ENCODE measurements at places on chromosomes 4 and X. TPM values are rescaled to one million over a fixed set of nuclear protein-coding genes. Genes with fewer than 3 reads are reported as not detected.
A peak's percentile ranks its signal among the peaks of the same experiment; 100 is the strongest.

DNA sequence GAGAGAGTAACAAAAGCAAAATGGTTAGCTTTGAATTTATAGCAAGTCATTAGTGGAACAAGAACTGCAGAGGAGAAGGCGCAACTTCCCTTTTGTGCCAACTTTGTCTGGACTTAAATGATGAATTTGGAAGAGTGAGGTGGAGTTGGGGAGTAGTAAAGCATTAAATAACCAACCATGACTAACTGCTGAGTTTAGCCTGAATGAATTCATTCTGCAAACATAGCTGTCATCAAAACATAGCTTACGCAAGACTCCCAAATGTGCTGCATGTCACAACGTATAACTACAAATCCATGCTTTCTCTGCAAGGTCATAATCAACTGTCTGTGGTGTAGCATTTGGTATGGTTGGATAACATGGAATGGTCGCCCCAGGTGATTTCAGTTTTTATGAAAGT lies 75.9 kb upstream of the RPL34 start:
- DNase-seq = peak; percentile 56

DNA sequence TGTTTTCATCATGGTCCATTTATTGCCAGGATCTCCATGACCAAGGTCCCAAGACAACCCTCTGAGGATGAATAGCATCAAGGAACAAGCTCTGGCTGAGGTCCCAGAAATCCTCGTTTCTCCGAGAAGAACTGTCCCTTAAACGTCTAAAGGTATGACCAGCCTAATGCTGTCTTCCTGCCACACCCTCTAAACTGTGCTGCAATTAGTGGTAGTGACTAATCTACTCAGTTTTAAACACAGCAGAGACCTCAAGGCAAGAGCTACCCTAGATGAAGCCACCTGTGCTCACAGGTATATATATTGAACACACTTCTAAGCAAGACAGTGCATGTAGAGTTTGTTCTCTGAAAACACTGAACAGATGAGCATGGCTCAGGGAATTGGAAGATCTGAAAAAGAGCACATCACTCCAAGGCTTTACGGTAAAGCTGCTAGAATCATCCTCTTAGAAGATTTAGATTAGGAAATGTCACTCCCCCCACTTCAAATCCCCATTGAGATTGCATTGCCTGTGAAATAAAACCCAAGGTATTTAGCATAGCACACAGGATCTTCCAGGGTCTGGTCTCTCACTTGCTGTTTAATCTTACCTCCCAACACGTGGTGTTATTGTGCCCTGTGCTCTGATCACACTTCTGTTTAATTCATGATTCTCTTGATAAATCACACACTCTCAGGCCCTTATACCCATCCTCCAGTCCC lies 173.9 kb upstream of the VCX3A start:
- DNase-seq = no peak

DNA sequence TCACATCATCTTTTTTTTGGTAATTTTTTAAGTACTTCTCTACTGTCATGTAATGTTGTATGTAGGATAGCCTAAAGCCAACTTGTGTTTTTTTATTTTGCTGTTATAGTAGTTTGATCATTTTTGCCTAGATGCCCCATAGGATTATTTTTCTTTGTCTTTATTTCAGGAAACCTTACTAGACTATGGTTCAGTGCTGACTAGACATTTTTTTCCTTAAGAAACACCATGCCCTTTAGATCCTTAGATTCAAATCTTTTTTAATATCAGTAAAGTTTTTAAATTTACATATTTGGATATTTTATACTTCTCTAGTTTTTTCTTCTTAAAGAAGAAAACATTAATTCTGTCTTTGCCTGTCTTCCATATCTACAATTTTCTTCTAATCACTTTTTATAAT lies 221.3 kb downstream of the IDS start:
- DNase-seq = no peak

DNA sequence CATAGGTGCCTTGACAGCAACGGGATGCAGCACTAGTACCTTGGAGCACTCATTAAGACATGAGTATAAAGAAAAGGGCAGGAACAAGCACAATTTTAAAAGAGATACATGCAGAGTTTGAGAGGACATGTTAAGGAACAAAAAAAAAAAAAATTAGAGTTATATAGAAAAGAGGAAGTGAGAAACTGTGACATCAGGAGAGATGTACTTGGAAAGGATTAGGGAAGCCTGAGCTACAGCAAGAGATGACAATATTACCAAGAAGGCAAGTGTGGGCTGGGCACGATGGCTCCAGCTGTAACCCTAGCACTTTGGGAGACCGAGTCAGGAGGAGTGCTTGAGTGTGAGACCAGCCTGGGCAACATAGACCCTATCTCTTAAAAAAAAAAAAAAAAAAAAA lies 37.4 kb downstream of the GPR143 start:
- no peak for DNase-seq

DNA sequence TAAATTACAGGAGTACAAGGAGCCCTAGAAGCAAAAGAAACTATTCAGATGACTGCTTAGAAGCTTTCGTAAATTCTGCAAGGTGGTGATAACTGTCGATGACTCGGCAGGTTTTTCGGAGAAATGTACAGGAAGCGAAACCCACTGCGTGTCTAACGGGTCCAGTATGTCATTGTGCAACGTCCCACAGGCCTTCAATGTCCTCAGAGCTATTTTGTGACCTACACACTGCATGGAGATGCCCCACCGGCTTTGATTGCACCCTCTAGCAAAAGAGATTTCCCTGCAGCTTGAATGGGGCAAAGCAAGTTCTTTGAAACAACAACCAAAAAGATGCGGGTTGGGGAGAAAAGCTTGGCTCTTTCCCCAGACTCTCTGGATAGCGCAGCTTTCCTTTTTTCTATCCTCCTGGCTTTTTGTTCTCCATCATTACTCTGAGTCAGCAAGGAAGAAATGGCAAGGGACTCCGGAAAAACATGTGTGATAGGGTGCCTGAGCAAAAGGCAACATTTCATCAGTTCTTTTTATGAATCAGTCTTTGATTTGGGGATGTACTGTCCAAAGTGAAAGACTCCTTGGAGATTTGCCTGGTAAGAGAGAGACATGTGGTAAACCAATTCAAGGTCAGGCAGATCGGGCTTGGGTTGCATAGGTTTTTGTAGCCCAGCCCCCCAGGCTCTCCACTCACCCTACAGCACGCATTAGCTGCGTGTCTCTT lies 112.0 kb upstream of the TBL1X start:
- DNase-seq = no peak

- no peak for DNase-seq
Observed at GRCh38 chrX:13190051-13190450, 129.8 kb downstream of the ATXN3L start.

DNA sequence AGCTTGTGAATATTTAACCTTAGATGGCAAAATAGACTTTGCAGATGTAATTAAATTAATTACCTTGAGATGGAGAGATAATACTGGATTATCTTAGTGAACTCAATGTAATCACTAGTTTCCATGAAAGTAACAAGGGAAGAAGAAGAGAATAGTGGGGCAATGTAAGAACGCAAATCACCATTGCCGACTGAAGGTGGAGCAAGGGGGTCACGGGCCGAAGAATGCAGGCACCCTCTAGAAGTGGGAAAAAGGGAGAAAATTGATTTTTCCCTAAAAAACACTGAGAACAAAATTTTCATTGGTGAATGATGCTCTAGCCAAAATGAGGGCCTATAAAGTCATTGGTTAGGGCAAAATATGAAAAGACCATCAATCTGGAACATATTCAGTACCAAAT lies 375.6 kb upstream of the EPHA5 start:
- no peak for DNase-seq

DNA sequence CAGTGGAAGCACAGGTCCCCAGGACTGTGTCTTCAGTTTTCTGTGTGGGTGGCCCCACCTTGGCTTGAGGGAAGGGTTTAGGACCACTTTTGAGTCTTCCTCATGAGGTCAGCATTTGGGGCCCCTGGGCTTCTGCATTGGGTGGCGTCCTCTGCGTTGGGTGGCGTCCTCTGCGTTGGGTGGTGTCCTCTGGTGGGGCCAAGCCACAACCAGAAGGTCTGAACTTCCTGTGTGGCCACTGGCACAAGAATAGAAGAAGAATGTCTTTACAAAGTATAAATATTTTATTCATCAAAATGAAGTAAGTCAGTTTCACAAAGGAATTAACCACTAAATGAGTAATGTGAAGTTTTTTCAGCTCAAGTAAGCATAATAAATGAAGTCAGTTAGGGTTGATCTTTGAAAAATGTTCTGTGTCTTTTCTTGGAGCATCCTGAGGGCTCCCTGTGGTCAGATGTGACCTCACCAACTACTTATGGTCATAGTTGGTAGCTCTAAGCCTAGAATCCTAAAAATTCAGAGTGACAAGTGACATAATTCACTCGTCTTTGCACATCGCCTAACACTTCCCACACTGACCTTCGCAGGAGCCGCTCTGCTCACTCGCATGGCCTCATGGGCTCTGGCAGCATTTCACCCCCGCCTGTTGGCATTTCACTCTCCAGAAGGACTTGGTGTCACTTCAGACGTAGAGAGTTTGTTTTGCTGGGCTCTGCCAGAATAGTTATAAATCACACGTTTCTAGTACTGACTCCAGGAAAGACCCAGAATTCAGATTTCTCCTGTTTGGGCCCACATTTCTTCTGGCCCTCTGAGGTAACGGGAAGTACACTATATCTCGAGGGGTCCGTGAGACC lies 39.0 kb upstream of the HGFAC start:
- no peak for DNase-seq

GRCh38 chrX:2370456-2370855 lies 130.3 kb downstream of the DHRSX start:
- DNase-seq = no peak

DNA sequence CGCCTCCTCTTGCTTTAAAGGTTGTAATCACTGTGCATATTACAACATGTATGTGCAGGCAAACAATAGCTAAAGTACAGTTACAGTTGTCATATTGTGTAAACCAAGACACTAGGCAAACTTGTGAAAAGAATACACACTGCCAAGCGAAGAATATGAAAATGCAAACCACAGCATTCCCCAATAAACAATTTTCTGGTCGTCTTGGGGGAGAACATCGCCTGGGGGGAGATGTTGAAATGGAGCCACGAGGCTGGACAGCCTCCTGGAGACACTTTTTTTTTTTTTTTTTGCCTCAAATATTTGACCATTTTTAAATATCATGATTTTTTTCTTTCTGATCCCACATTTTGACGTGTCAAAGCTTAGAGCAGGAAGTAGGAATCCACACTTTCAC lies 51.7 kb upstream of the PDLIM3 start:
- DNase-seq = no peak

DNA sequence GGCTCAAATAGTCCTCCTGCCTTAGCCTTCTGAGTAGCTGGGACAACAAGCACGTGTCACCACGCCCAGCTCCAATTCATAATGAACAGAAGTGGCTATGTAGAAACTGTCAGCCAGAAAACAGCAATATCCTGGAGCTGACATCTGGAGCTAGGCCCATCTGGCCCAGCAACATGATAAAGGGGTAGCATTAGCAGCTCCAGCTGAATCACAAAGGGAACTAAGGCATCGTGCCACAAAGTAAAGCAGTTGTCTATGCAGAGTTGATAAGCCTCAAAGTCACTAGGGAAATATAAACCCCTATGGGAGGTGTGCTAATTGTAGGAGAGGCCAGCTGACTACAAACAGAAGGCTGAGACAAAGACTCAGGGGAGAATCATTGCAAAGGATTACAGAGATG lies 270.5 kb upstream of the GPC4 start:
- DNase-seq = no peak

DNA sequence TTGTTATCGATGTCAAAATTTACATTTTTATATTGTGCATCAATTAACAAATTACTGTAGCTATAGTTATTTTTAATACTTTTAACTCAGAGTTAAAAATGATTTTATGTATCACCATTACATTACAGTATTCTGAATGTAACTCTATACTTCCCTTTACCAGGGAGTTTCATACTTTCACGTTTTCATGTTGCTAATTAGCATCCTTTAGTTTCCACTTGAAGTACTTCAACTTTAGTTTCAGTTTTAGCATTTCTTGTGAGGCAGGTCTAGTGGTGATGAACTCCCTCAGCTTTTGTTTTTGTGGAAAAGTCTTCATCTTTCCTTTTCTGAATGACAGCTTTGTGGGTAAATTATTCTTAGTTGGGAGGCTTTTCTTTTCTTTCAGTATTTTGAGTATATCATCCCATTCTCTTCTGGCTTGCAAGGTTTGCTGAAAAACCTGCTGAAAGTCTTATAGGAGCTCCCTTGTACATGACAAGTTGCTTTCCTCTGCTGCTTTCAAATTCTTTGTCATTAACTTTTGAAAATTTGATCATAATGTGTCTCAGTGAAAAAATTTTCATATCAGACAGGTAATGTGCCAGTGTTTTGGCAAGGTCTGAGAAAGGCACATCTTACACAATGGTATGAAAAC lies 9.8 kb upstream of the CISD2 start:
- no peak for DNase-seq

DNA sequence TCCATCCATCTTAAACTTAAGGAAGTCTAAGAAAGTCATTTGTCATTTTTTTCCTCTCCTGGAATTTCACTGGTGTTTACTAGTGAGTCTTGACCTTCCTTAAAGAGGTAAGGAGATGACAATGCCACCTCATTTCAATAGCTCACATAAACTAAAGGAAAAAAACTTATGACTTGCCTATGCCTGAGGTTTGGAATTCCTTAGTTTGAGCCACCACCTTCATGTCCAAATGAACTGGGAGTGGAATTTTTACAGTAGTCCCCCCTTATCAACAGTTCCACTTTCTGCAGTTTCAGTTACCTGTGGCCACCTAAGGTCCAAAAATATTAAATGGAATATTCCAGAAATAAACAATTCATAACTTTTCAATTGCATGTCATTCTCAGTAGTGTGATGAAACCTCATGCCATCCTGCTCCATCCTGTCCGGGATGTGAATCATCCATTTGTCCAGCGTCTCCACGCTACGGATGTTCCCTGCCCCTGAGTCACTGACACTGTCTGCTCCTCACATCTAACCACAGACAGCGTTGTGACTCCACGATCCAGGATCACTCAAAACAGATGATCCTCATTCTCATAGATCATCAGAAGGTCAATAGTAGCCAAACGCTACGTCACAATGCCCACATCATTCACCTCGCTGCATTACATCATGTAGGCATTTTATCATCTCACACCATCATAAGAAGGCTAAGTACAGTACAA lies 177.4 kb downstream of the SH3KBP1 start:
- no peak for DNase-seq

DNA sequence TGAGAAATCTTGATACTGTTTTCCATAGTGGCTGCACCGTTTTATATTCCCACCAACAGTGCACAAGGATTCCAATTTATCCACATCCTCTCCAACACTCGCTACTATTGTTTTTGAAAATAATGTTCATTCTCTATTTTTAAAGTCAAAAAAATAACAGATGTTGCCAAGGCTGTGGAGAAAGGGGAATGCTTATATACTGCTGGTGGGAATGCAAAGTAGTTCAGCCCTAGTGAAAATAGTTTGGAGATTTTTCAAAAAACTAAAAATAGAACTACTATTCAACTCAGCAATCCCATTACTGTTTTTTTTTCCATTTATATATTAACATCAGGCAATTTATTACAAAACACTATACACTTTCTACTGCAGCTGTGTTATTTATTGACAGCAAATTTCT lies 208.7 kb downstream of the CBLL2 start:
- peak; percentile 17 for DNase-seq

- DNase-seq = no peak
Observed at GRCh38 chr4:110058677-110059076, 139.7 kb downstream of the ELOVL6 start.

The MPC1L gene
- not detected for total RNA-seq

The PWWP3B gene
- 49.2 TPM for total RNA-seq

The ETDB gene
- total RNA-seq = not detected

The P2RY4 gene
- total RNA-seq = 0.41 TPM

The ADGRG4 gene
- 0.10 TPM for total RNA-seq

The PLK4 gene
- total RNA-seq = 11.5 TPM

The ZNF630 gene
- 4.6 TPM for total RNA-seq

The DYNLT3 gene
- 18.1 TPM for total RNA-seq

The PDK3 gene
- total RNA-seq = 22.2 TPM

The DKK2 gene
- 21.2 TPM for total RNA-seq

The ADH1C gene
- total RNA-seq = 9.0 TPM
